ENCODE measurements at places on chromosomes 2 and 18.

- no peak for DNase-seq
Observed at GRCh38 chr2:217990389-217990788, 12.4 kb downstream of the TNS1 start.

DNA sequence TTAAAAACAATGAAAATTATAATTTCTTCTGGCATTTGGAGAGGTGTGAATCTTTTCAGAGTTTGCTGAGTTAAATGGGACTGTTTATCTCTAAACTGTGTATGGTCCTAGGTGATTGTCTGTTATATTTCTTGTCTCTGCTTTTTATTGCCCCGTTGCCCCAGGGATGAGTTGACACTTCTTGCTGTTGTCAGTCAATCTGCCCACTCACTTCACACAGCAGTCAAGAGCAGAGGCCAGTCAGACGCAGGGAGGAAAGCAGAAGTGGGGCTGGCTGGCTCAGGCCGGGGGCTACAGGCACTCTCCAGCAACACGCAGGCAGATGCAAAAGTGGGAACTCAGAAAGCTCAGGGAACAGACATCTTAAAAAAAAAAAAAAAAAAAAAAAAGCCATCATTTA lies 365.2 kb downstream of the CLIP4 start:
- DNase-seq: no peak

DNA sequence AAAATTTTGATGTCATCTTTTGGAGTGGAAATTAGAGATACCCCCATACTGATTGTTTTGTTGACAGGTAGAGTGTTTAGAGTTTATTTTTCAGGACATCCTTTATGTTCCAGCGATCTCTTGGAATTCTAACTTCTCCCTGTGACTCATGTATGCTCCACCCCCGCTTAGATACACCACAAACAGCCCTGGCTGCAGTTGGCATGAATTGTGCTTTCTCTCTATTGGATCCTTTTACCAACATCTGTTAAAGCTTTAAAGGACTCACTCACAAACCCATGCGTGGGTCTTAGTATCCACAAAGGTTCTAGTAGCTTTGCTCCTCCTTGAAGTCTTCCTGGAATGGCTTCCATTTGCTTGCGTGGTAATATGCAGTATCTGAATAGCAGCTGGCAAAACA lies 409.5 kb upstream of the POU3F3 start:
- no peak for DNase-seq

DNA sequence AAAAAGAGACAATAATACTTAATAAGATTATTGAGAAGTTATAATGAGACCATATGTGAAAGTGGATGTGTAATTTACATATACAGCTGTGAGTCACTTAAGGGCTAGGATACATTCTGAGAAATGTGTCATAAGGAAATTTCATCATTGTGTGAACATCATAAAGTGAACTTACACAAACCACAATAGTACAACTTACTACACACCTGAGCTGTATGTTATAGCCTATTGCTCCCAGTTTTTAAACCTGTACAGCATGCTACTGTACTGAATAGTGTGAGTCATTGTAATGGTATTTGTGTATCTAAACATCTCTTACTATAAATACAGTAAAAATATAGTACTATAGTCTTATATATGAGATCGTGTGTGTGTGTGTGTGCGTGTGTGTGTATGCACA lies 1420.3 kb upstream of the PIK3C3 start:
- DNase-seq: no peak

- no peak for DNase-seq
Observed at GRCh38 chr2:200230716-200231115, 75.8 kb upstream of the SPATS2L start.

GRCh38 chr2:160055726-160056108 lies 6.7 kb downstream of the PLA2R1 start:
- no peak for DNase-seq

- DNase-seq: no peak
Observed at GRCh38 chr2:186399082-186399644, 86.9 kb upstream of the ZC3H15 start.

DNA sequence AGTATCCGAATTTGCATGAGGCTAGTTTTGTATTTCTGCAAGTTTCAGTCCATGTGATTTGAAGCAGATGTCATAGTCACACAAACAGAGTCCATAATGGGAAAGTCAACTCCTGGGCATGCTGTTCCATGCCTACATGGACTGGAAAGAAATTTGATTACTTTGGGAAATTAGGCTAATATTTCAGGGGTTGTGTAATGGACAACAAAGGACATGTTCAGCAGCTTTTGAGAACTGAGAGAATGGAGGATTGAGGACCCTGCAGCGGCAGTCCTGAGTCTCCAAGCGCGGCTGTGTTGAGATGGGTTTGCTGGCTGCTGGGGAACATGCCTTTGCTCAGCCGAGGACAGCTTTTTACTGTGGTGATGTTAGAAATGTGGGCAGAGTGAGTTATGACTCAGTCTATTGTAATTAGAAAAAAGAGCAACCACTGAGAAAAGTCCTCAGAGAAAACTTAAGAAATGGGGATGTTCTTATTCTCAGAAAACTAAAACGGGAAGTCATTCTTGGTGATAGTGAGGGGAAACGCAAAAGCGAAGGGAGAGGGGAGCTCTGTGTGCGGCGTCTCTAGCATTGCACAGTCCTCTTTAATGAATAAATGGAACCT lies 149.2 kb downstream of the FAM210A start:
- DNase-seq: no peak

GRCh38 chr2:216987252-216987821 lies 127.5 kb upstream of the TNP1 start:
- DNase-seq: no peak

DNA sequence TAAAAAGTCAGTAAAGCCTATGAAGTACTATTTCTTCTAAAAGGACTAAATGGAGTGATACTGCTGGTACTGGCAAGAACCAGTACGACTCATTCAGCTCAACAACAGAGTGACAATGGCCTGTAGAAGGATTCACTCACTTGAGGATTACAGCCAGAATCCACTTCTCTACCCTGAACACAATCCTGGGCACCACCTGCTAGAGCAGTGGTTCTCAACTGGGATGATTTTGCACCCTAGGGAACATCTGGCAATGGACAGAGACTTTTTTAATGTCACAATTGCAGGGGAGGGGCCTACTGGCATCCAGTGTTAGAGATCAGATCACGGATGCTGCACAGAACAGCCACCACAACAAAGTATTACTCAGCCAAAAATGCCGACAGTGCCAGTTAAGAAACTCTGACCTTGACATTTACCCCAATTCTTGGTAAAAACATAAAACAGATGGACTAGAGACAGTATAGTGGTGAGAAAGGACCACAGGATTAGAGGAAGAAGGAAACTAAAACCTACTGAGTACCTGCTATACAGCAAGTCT lies 5.0 kb downstream of the SPIRE1 start:
- DNase-seq: no peak

DNA sequence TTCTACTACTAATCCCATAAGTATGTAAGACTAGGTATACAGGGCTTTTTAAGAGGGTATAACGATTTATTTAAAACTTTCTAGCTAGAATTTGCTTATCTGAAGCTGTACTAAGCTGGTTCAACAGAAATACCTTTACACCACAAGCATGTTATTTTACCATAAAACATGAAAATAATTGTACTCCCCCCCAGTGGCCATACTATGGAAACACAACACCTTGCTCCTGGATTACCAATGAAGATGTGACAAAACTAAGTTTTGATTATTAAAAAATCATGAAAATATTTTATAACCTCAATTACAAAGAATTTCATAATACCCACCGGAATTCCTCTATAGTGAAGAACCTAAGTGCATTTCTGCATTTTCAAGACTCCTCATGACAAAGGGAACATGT lies 27.3 kb downstream of the LPIN2 start:
- DNase-seq: no peak

- DNase-seq: no peak
Observed at GRCh38 chr18:6215888-6216287, 198.8 kb downstream of the L3MBTL4 start.

- DNase-seq: no peak
Observed at GRCh38 chr2:120620025-120620793, 115.5 kb upstream of the GLI2 start.

All from effector memory CD8-positive, alpha-beta T cell (primary cell).